ENCODE measurements at places on chromosomes 16 and 17.

- no peak for DNase-seq
These were observed 134.4 kb downstream of the COPRS start for GRCh38 chr17:31724619-31725018.

- DNase-seq = no peak
These were observed 45.2 kb upstream of the LCMT1 start for GRCh38 chr16:25066426-25066746.

- DNase-seq = no peak
These were observed 399 bp downstream of the STX1B start for GRCh38 chr16:31009894-31010584.

DNA sequence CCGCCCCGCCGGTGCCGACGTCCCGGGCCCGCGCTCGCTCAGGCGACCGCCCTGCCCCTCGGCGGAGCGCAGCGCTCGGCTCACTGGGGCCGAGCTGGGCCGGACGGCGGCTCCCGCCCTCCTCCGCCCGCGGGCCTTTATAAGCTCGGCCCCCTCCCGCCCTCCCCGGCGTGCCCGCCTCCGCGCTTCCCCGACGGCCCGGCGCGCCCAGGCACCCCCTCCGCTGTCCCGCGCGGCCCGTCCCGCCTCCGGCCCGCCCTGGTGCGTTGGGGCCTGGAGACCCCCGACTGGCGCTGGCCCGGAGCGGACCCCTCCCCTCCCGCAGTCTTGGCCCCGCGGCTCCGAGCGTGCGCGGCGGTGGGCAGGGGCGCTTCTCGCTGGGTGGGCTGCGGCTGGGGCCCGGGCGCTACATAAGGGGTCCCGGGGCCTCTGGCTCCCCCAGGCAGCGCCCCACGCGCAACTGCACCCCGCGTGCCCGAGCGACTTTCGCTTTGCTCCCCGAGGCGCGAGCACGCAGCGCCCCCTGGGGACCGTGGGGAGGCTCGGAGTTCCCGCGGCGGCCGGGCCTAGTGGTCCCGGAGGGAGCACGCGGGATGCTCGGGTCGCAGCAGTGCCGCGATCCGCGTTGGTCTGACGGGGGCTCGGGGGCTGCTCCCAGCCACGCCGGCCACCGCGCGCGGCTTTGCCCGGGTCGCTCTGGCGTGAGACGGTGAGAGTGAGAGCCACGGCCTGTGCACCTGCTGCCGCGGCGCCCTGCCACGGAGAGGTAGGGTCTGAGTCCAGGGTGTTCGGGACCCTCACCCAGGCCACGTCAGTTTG lies at the start of gene PIEZO1:
Gene PIEZO1, minus strand, starts transcription at position 115 of the 819 bp plus-strand sequence. CDS start 256 bp downstream, outside the sequence.
- peak; percentile 30 for DNase-seq

- no peak for DNase-seq
These were observed 186.4 kb upstream of the CDH13 start for GRCh38 chr16:82440336-82440735.

GRCh38 chr17:17198281-17198680 lies 7.9 kb downstream of the PLD6 start:
- DNase-seq = no peak

DNA sequence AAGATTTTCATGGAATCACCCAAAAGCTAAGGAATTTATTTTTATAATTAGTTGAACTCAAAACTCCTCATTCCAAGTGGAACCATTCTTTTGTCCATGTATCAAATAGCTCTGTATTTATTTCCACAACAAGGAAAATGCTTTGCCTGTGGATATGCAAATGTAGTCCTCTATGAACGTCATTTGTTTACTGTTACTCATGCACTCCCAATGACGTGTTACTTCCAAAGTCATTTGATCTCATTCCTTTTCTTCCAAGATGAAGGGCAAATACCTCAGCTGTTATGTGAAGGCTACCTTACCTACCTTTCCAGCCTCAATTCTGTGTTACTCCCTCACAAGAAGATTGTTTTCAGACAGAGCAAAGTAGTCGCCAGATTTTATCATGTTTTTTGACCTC lies 83.7 kb downstream of the ITFG1 start:
- DNase-seq = no peak

Measured in Kasumi-1 (cell line).